ENCODE measurements at places on chromosomes 12 and 14.
A peak's percentile ranks its signal among the peaks of the same experiment; 100 is the strongest.

DNA sequence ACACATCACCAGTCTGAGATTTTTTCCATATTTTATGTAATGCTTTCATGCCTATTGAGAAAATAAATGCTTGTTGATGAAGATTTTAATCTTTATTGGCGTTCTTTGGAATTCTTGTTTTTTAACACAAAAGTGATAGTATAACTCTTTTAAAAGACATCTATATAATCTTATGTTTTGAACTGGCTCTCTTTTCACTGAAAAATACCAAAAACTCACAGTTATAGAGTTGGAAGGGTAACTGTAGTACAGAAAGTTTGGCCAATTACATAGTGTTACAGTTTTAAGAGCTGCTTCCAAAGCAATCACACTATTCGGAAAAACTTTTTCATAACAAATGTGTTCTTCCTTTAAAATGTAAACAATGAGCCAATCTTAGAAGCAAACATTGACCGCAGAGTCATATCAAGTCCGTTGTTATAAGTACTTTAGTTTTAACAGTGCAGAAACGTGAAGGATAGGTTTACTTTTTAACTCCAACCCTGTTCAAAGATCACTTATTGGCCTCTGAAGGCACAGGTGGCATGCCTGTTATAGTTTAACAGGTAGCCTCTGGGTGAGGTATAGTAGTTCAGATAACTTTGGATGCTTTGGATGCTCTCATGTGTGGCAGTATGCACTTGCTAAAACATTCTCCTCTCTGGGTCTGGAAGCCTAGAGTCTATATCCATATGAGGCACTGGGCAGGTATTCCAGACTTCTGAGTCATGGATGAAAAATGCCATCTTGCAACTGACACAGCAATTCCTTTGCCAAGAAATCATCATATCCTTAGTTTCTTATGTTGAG lies 12.1 kb upstream of the NTN4 start:
- no peak for DNase-seq

GRCh38 chr12:53518381-53518780 lies 11.1 kb upstream of the NPFF start:
- DNase-seq: no peak

DNA sequence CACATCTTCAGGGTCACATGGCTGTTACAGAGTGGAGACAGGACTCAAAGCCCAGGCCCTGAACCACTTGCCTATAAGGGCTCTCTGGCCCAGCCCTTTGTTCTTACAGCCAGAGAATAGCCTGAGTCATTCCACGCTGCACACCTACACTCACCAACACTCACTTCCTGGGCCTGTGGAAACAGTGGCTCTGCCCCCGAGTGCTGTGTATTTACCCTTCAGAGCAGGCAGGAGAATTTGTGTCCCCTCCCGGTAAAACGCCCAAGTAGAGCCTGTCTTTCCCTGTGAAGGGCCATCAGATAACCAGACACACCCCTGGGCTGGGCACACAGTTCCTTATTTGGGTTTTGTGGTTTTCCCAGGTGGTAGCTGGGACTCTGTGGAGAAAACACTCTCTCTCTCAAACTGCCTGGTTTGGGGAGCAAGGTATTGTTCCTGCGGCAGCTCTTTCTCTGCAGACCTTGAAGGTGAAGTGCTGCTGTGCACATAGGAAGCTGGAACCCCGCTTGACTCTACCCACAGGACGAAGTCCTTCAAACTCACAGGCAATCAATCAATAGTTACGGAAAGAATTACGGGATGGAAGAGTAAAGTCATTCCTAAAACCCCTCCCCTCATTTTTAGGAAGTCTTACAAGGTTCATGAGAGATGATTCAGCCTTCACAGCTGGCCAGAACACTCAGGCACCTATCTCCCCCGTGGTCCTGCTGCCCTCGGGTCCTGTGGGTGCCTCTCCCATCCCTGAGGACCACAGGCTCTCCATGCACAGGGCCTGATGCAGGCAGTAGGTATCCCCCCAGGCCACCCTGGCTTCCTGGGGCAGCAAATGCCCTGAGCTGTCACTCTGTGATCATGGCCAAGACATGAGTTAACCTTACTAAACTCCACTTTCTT lies 20.3 kb downstream of the FIGNL2 start:
- DNase-seq: no peak

- no peak for DNase-seq
Observed at GRCh38 chr14:102408724-102409123, 46.0 kb downstream of the TECPR2 start.

GRCh38 chr14:89123215-89123614 lies 293.8 kb downstream of the FOXN3 start:
- no peak for DNase-seq

DNA sequence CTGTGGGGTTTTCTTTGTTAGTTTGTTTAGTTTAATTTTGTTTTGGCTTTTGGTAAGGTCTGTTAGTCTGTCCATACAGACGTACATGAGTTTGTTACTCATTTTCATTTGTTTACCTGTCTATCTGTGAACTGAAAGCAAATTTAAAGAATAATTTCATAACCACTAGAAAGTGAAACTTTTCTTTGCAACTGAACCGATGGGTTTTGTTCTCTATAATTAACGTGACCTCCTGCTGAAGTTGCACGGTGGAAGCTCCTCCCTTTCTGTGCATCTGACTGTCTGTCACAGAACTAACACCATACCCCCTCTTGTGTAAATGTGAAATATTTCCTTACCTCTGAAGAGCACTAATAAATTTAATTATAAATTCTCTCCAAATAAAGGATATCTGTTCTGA lies 595.5 kb downstream of the GALC start:
- DNase-seq: no peak

- DNase-seq: no peak
Observed at GRCh38 chr12:94001691-94002090, 146.7 kb upstream of the PLXNC1 start.

GRCh38 chr14:94839348-94839747 lies 69.4 kb upstream of the GSC start:
- DNase-seq: no peak

GRCh38 chr14:76918782-76919394 lies 92.7 kb downstream of the LRRC74A start:
- DNase-seq: peak; percentile 22

DNA sequence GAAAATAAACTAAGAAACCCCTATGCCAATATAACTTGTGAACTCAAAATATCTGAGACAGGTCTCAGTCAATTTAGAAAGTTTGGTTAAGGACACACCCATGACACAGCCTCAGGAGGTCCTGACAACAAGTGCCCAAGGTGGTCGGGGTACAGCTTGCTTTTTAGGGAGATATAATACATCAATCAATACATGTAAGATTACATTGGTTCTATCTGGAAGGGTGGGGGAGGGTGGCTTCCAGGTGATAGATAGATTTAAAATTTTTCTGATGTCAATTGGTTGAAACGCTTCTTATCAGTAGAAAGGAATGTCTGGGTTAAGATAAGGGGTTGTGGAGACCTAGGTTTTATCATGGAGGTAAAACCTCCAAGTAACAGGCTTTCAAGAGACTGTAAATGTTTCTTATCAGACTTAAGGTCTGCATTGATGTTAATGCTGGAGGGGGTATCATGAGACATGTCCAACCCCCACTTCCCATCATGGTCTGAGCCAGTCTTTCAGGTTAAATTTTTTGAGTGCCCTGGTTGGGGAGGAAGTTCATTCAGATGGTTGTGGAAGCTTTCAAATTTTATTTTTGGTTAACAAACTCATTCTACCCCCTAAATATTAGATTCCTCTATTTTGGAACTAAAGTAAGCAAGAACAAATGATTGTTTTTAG lies 82.0 kb upstream of the RASSF8 start:
- DNase-seq: no peak

- no peak for DNase-seq
Observed at GRCh38 chr14:35809597-35809996, 502 bp upstream of the RALGAPA1 start.

DNA sequence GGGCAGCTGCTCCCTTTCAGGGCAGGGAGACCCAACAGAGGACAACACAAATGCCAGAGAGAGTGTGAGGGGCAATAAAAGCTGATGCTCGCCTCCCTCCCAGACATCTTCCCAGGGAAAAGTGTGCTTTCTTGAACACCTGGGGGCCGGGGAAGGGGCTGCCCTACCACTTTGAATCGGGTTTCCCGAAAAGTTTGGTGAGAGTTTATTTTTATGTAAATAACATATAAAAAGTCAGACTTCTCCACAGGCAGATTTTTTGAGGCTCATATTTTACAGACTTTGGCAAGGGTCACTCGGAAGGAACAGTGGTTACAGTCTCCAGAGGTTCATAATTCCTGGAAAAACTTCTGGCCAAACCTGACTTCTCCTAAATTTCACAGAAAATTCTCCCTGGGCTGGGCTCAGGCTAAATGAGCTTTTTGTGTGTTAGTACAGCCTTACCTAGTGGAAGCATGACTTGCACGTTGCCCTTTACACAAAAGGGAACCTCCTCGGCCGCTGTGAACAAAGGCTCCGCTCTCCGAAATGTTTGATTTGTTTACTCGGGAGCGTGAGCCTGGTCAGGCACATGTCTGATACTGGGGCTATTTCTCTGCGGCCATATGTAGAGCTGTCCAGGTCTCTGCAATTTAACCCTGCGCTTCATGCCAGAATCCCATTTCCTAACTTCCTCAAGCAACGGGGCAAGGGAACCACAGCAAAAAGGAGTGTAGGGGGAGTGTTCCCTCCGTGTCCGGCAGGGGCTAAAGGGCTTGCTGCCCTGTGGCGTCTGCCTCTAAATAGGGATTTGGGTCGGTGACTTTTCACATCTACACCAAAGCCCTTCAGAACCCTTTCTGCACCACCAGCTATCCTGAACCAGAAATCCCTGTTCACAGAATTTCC lies 3.4 kb downstream of the RTL1 start:
- DNase-seq: no peak

GRCh38 chr14:106694638-106695393 lies 1168.4 kb downstream of the TMEM121 start:
- peak; percentile 68 for DNase-seq

DNA sequence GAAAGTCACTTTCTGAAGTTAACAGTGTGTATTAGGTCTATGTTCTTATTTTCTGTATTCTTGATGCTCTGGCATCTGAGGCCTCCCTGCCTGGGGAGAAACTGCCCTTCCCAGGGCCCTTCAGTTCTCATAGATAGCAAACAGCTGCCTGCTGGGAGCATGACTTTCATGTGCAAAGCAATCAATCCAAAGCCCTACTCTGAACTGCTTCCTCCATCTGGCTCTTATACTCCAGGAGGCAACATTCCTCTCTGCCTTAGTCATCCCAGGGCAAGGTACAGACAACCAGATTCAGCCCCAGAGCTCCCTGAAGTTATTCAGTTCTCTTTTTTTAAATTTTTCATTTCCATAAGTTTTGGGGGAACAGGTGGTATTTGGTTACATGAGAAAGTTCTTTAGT lies 41.7 kb upstream of the RIN3 start:
- no peak for DNase-seq

- DNase-seq: no peak
Observed at GRCh38 chr12:131098178-131098981, 144.7 kb downstream of the ADGRD1 start.

GRCh38 chr14:100450049-100450448 lies 126.9 kb downstream of the SLC25A47 start:
- no peak for DNase-seq

- DNase-seq: no peak
Observed at GRCh38 chr12:26279091-26279490, 83.7 kb downstream of the SSPN start.

GRCh38 chr12:11941606-11942337 lies 129.0 kb upstream of the BCL2L14 start:
- no peak for DNase-seq

GRCh38 chr14:23434488-23435222 lies 805 bp downstream of the MYH7 start:
- DNase-seq: no peak

GRCh38 chr14:23021434-23021833 lies 11.5 kb upstream of the C14orf93 start:
- no peak for DNase-seq

Measured in CD4-positive, alpha-beta T cell treated with Interleukin-1 beta for 1 hour (primary cell).